Cerebellar nuclear complex (tissue), 1 donor: ENCODE measurements at places on chromosomes 6 and 20.

DNA sequence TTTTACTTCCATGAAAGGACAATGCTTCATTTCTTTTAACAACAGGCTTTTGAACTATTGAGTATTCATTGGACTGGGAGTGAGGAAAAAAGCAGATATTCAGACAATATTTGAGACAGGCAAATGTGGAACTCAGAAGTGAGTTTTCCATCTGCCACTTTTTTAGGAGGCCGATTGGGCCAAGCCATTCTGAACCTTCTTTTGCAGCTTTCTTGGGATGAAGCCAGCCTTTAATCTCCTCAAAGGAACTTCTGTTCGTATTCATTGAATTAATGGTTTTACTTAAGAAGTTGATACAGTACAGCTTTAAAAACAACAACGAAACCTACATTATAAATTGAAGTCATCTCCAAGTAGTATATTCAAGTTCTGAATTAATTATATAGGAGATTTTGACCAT is 187.1 kb upstream of the RNF217 start:
- no peak for DNase-seq

GRCh38 chr6:7267466-7268091 is 45.4 kb downstream of the SSR1 start:
- DNase-seq, result no peak

DNA sequence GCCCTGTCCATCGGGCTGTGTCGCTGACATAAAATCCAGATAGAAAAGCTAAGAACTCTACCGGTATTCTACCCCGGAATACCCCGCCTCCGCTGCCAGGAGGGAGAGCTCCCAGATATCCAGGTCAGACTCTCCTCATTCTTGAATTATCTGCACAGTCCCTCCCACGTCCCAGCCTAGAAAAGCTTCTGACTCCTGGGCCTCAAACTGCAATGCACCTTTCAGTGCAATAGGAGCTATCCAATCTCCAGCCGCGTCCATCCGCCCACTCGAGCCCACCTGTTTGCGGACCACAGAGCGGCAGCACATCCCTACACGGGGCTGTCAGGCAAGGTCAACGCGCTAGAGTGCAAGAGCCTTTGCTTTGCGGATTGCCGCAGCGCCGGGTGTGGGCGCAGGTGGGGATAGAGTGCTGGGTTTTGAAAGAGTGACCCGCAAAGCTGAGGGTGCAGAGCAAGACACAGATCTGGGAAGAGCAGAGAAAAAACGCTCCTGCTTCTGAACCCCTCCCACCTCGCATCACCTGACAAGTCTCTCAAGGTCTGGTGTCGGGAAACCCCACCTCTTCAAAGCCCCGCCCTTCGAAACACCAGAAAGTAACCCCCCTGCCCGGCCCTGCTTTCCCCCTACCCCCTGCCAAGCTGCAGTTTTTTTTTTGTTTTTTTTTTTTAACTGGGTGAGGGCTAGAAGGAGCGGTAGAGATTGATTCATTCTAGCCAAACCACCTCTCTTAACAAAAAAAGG is 1.3 kb downstream of the TAPBP start:
- peak; percentile 65 for DNase-seq

DNA sequence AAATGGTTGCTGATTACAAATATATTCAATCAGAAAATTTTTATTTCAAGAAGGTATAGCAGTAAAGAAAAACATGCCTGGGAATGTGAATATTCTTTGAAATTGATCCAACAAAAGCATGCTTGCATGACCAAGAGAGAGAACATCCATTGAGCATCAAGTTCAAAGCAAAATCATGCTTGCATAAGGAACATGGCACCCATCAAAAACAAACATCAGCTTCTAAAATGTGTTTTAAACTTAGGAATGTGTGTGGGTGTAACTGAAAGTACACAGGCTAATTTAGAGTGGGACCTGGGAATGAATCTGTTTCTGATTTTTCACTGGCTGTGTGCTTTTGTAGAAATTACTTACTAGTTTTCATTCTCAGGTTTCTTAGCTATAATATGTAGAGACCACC is 5.6 kb downstream of the SLC17A5 start:
- no peak for DNase-seq

GRCh38 chr6:317060-317447 is 24.8 kb downstream of the DUSP22 start:
- no peak for DNase-seq

DNA sequence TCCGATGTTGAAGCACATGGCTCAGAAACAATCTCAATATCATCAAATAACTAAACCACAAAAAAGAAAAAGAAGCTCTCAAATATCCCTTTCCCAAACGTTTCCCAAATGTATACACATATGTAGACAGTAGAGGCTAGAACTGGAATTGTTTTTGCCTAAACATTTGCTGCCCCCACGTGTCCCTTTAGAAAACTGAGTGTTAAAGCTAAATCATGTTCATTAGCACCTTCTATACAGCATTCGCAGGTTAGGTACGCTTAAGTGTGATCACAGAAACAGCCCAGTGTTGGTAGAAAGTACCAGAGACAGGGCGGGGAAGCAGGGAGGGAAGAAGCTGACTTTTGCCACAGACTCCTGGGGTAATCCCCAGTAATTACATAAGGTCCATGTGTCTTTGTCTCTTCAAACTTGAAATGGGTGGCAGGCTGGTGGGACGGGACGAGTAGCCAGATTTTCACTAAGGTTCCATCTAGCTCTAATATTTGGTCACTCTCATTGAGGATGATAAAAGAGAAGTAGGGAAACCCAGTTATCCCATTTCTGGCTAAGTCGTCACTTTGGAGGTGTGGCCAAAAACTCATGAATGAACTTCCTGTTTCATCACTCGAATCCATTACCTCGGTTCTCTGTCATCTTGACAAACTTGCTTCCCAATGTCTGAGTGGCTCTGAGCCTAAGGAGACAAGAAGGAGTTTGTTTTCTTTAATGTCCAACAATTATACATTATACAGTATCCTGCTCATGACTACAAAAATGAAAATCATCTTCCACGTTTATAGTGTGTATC is 15.0 kb upstream of the TFAP2A start:
- DNase-seq, result no peak

- no peak for DNase-seq
Measured at GRCh38 chr20:1965520-1966351, 28.1 kb downstream of the PDYN start.

- no peak for DNase-seq
Measured at GRCh38 chr6:95169775-95170174, 407.6 kb upstream of the MANEA start.

GRCh38 chr6:159110013-159110412 is 59.2 kb upstream of the FNDC1 start:
- DNase-seq, result no peak

DNA sequence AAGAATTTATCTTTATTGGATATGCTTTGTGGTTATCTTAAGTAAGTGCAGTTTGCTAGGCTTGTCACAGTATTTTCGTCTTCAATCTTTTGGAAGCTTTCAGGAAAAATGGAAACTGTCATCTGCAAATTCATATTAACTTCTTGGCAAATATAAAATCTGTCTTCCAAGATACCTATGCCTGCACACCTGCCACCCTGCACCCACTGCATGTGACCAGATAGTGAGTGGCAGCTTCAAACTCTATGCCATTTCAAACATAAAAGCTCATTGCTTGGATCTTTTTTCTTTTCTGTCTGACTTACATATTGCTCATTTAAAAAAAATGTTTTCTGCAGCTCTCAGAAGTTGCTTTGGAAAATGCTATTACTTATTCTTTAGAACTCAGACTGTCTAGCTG is 14.1 kb downstream of the OPRM1 start:
- DNase-seq, result no peak

- DNase-seq, result no peak
Measured at GRCh38 chr20:4886771-4887527, 114.4 kb downstream of the SLC23A2 start.

DNA sequence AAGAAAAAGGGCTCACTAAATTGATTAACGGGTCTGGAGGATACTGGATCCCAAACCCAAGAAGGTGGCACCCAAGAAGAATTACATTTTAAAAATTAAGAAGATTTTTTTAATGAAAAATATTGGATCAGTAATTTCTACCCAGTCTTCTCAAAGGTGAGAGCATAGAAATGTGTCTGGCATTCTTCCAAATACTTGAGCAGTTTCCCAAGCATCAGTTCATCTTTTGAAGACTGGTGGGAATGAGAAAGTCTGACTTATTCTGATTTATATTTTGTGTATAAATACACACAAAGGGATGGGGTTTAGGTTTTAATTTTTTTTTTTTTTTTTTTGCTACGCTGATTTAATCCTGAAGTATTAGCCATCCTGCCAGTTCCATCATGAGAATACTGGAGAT is 3.3 kb downstream of the MGME1 start:
- no peak for DNase-seq

GRCh38 chr20:48904566-48905296 is 16.8 kb upstream of the ARFGEF2 start:
- DNase-seq, result no peak

- DNase-seq, result no peak
Measured at GRCh38 chr6:99559057-99559456, 9.4 kb downstream of the CCNC start.

DNA sequence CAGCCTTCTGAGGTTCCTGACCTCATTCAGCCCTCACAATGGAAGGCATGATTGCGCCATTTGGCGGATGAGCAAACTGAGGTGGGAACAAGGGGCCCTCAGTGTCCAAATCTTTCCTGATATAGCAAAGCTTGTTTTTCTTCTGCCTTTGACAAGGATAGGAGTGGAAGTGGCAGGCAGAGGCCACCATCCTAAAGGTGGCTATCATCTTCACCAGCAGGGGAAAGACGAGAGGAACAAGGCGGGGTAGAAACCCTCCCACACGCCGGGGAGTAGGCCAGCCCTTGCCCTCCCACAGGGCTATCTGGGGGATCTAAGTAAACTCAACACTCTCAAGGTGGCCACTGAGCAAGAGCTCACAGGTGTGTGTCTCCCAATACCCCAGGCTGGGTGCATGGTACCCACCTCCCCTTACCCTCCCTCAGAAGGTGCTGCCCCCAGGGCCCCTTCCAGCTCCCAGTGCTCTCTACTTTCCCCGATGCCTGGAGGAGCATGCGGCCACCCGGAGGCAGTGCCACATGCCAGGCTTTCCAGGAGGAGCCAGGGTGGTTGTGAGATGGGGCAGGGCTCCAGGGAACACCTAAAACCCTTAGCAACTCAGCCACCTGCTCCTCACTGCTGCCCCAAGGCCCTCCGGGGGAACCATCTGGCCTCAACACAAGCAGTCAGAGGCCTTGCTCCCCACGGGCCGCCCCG is 11.2 kb downstream of the SPDEF start:
- no peak for DNase-seq

- DNase-seq, result no peak
Measured at GRCh38 chr20:57106692-57107091, 159.7 kb downstream of the BMP7 start.

- DNase-seq, result peak; percentile 7
Measured at GRCh38 chr6:109690373-109690736, 647 bp downstream of the AK9 start.

DNA sequence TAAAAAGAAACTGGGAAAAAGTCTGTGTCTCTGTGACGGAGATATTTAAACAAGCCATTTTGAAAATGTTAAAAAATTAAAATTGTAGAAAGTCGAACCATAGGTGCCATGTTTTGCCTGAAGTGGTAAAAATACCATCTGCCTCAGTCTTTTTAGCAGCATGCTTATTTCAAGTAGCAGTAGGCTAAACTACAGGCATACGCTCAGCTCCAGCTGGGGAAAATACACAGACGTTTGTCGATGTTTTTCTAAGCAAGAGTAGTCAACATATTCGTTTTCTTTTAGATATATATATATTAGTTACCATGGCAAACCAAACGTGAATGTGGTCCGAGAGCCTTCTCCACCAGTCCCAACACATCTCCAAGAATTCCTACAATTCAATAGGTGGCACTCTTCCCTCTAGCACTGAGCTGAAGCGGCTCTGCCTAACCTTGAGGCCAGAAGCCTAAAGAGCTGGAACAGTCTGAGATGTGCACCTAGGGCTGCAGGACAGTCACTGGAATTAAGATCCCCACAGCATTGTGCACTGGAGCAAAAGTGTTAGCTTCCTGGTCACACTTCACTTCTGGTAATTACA is 70.2 kb upstream of the BEND3 start:
- DNase-seq, result no peak

GRCh38 chr6:131574133-131574532 is 1.1 kb downstream of the ARG1 start:
- no peak for DNase-seq

DNA sequence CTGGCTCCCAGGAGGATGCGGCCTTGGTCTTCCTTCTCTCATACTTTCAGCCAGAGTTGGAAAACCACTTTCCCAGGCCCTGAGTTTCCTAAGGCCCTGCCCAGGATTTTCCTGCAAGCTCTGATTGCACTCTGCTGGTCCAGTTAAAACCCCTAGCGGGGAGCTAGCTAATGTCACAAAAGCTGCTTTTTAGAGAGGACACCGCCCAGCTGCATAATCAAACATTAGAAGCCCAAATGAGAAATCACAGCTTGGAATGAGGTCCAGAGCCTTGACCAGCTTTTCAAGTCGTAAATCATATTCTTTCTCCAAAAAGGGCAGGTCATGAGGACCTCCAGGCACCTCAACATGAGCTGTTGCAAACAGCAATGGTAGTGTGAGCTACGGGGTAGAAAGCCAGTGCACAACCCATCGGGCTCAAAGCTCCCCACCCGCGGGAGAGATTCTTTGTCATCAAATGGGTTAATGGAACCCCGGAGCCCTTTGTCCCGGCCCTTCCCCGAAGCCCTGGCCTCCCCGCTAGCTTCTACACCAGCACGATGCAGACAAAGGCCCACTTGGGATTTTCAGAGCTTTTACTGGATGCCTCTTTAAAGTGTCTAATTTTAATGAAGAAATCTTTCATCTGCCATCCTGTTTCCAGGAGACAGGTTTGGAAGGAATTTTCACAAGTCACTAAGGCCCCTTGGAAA is 134.0 kb downstream of the SCML4 start:
- DNase-seq, result no peak

- no peak for DNase-seq
Measured at GRCh38 chr6:37314487-37315156, 39.2 kb upstream of the RNF8 start.

DNA sequence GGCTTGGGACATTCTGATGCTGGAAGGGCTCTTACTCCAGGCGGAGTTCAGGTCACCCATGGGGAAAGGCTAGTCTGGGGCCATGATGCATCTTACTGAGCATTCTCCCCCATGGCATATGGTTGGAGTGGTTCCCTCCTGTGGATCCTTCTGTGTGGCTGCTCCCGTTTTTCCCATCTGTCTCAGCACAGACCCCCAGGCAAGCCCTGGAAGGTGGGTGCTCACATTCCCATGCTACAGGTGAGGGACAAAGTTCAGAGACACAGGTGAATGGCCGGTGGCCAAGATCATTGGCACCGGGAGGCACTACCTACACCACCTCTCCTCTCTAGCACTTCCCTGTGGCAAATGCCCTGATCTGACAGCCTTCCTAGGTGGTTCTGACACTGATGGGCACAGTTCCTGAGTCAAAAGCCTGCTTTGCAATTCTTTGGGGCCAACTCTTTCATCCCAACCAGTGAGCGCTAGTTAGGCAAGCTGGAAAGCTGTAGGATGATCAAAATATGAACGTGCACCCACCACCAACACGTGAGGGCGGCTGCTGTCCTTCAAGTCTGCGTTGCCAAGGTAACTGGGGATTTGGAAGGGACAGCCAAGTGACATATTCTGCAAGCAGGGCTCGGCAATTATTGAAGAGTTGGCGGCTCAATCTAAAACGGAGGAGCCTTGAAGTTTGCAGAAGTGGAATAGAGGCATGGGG is 124.6 kb downstream of the CDH4 start:
- DNase-seq, result no peak

- DNase-seq, result no peak
Measured at GRCh38 chr6:155197932-155198331, 65.9 kb upstream of the CLDN20 start.
